ENCODE measurements at places on chromosomes 16 and 17. TPM values are rescaled to one million over a fixed set of nuclear protein-coding genes. Genes with fewer than 3 reads are reported as not detected.

Gene KRTAP4-9
- polyA plus RNA-seq, result not detected

Gene LGALS9B
- not detected for polyA plus RNA-seq

Gene ZG16
- not detected for polyA plus RNA-seq

Gene AKAP1
- polyA plus RNA-seq, result 8.3 TPM

Gene RPAIN
- 103 TPM for polyA plus RNA-seq

Gene CCL11
- polyA plus RNA-seq, result not detected

Gene IGFBP4
- 0.17 TPM for polyA plus RNA-seq
